ENCODE measurements at places on chromosomes 13 and 19.

GRCh38 chr19:32363175-32363574 lies 17.8 kb downstream of the ZNF507 start:
- peak; percentile 18 for DNase-seq

DNA sequence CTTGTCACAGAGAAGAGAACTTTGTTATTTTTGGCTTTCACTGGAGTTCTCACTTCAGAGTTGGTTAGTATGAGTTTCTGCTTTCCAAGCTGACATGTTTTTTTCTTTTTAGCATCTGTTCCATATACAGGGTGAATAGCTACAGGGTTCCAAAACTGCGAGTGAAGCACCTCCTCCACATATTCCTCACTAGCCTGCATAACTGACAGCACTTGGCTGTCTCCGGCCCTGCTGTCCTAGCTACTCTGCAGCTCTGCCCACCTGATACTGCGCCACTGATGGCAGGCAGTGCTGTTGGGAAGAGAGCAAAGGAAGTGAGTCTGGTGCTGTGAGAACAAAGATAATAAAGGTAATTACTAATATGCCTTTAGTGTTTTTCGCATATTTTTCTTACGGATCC lies 6.8 kb downstream of the ATP8A2 start:
- DNase-seq: peak; percentile 71

DNA sequence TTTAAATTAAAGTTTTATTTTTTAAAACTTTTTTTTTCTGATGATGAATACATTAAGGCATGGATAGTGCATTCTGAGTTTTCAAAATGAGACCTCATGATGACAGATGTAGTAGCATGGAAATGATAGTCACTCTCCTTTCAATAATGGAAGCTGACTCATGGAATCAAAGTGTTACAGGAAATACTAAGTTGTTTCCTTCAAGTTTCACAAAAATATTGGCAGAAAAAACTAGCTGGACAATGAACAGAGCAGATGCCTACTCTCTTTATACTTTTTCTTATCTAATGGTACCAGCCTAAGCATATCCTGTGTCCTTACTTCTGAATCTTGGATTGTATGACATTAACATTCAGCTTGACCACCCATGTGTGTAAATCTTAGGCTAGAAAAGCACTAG lies 1337.3 kb downstream of the PCDH9 start:
- no peak for DNase-seq

GRCh38 chr19:3691726-3692125 lies 8.5 kb downstream of the PIP5K1C start:
- no peak for DNase-seq

DNA sequence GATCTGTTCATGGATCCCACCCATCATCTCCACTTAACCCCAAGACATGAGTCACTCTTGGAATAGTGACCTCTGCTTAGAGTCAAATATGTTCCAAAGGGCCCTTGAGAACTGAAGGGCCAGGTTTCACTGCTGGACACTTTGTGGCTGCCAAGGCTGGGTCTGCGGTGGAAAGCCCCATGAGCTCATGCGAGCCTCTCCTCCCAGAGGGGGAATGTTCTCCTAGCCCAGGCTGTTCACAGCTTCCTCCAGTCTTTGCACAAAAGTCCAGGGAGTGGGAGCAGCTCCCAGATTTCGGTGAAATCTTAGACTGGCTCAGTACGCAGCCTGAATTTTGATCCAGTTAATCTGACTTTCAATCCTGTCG lies 732 bp upstream of the DCLK1 start:
- peak; percentile 23 for DNase-seq

- no peak for DNase-seq
Measured at GRCh38 chr13:110984381-110984780, 69.5 kb upstream of the ANKRD10 start.

GRCh38 chr19:9934132-9934950 lies 2.0 kb downstream of the OLFM2 start:
- peak; percentile 81 for DNase-seq

DNA sequence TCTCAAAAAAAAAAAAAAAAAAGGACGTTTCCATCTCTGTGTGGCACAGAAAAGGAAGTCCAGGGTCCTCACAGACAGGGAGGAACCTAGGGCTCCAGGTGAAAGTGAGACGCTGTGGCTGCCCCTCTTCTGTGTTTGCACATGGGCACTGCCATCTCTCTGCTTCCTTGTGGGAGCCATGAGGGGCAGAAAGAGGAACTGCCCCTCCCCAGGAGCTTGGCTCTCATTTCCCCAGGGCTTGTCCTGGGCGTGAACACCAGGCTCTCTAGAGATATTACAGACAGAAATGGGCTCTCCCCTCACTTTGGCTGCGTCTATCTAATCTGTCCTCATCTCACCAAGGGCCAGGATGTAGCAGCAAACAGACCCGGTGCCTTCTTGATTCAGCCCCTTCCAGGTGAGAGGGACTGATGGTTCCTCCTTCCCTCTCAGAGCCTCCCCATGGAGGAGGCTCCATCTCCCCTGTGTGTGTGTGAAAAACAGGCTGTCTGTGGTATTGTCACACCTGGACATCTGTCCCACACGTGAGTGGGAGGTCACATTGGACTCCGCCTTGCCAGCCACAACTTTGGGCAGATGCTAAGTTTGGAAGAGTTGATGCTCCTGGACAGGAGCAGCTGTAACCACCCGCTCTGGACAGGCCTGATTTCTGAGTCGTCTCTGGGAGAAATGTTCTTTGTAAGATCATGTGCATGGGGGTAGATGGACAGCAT lies 840 bp upstream of the LILRA4 start:
- peak; percentile 56 for DNase-seq

DNA sequence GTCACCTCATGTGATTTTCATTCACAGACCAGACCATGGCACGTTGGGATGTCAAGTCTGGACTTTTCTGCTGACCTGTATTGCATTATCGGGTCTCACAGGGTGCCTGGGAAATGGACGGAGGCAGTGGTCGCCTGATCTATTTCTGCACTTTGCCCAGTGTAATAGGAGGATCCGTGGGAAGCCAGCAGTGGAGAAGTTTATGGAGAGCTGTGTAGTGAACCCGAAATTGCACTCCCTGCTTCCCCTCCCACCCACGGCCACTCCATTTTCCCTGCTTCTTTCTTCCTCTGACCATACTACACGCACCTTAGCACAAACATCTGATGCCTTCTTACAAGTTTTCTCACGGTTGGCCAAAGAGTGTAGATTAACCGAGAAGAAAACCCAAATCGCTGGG lies 16.9 kb downstream of the EFNB2 start:
- DNase-seq: no peak

DNA sequence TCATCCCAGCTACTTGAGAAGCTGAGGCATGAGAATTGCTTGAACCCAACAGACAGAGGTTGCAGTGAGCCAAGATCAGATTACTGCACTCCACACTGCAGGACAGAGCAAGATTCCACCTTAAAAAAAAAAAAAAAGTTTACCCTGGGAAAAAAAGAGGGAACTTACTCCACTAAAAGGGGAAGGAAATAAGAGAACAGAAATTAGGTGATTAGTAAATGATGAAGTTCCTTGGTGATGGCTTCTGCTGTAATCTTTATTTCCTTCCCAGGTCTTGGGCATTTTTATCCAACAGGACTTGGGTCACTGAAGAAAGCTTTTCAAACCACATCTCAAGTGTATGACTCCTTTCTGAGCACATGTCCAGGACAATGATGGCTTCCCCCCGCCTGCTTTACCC lies 9.3 kb downstream of the ZNF780A start:
- no peak for DNase-seq

DNA sequence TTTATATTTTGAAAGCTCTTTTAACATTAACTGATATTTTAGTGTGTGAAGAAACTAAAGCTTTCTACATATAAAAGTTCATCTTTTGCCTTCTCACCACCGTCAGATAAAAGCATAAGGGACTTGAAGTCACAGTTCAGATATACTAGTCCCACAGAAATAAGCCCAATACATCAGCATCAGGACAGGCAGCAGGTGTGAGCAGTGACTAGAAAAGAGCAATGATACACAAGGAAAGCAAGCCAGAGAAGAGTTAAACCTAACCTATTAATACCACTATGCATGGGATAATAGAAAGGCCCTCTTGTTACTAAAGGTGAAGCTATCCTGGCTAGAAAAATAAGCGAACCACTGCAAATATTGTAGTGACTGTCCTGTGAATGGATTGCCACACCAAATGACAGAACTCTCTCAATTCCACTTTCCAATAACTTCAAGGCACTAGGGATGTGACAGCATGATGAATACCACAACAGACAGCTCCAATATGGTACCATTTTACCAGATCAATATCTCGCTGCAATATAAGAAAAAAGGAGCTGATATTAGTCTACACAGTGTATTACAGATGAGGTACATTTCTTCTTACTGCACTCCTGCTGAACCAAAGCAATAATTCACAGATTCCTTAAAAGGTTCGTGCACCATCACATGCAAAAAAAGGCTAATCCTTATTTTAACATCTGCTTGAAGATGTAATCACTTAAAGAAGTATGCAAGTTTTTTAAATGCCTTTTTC lies 114.1 kb downstream of the DACH1 start:
- DNase-seq: no peak

DNA sequence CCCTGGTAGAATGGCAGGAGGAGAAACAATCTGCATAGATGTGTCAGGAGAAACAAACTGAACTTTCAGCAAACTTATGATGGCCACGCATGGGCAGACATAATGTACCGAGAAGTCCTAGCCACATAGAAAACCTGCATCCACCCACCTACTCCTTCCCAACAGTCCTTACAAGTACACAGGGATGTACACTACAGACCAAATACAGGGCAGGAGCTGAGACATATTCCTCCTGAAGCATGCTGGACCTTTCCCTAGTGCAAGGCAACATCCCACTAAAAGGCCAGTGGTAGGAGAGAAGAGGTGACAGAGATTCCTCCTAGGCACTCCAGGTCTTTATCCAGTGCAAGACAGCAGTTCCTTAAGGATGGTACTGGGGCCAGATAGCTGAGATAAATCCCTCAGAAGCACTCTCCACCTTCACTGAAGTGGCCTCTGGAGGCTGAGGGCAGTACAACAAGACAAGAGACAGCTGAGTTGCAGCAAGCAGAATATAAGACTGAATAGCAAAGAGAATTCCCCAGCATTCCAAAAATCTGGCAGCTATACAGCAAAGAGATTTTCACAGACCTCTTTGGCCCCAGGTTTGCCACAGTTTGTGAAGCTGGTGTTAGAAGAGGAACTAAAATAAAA lies 18.3 kb downstream of the VWA8 start:
- DNase-seq: no peak

DNA sequence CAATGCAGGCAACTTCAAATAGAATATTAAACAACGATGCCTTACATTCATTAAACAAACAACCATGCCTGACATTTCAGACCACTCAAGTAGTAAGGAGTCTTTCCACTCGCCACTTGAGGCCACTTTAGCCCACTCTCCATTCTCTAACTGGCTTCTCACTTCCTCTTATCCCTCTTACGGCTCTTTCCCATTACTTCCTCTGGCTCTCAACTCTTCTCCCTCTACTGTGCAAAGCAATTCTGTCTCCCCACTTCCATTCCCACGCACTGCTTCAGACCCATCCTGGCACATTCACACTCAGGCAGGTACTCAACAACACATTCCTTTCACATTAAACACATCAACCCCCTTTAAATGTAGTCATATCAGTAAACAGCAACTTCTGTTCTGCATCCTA lies 229.8 kb upstream of the IPO5 start:
- no peak for DNase-seq

DNA sequence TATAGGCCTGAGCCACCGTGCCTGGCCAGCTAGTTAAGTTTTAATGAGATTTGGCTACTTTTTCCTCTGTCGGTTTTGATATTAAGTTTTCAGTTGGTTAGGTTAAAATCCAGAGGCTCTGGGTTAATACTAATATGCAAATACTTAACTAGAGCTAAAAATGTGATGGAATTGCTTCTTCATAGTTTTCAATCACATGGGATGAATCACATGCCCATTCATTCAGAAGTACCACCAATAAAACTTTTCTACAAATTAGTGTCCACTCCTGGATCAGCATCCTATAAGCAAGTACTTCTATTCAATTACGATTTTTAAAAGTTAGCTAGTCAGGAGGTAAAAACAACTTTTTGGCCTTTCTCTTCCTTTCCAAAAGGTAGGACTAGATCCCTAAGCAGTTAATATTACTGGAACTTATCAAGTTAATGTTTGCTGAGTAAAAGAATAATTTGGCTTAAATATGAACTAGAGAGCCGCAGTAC lies 4.3 kb downstream of the SLC25A30 start:
- DNase-seq: no peak

- DNase-seq: no peak
Measured at GRCh38 chr13:112456138-112457056, 80.2 kb downstream of the SPACA7 start.

DNA sequence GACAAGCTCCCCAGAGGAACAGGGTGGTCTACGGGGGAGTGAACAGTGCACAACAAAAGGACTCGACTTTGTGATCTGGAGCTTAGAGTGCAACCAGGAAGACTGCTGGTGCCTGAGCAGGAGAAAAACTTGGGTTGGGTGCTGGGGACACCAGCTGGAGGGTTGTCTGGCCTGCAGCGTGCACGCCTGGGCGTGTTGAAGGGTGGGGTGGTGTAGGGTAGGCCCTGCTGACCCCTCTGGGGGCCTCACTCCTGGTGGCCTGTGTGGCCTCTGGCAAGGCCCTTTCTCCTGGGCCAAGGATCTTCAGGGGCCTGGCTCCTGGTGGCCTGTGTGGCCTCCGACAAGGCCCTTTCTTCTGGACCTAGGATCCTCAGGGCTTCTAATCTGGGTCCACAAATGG lies 4.7 kb upstream of the RSPH6A start:
- DNase-seq: no peak

DNA sequence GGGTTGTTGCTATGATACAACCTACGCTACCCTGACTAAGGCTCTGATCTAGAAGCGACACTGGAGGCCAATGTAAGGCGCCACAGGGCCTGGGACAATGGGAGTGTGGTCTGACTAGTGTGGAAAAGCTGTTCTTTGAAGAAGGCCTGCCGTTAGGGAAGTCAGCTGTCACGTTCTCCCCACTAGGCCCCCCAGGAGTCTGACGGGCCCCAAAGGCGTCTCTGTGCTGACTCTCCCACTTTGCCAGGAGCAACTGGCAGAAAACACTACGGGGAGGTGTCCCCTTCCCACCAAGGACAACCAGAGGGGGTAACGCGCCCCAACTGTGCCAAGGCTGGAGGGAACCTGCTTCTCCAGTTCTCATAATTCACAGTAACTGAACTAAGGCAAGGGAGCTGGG lies 25.3 kb upstream of the EIF3G start:
- DNase-seq: no peak

- peak; percentile 54 for DNase-seq
Measured at GRCh38 chr19:54035215-54036178, 28.2 kb downstream of the VSTM1 start.

DNA sequence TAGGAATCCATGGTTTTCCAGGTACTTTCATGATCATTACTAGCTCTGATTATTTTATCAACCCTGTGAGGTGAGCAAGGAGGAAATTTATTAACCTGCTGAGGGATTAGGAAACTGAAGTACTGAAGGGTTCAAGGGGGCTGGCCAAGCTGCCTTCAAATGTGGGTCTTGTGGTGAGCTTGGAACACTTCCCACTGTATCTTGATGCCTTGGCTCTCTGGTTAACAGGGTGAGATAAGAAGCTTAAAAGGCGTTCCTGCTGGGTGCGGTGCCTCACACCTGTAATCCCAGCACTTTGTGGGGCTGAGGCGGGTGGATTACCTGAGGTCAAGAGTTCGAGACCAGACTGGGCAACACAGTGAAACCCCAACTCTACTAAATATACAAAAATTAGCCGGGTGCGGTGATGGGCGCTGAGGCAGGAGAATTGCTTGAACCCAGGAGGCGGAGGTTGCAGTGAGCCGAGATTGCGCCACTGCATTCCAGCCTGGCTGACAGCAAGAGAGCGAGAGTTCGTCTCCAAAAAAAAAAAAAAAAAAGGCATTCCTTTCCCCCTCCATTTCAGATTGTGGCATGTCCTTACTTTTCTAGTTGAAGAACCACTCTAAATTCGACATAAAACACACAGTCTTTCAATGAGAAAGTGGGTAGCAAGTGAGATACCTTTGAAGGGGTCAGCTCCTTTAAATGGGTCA lies 70.2 kb downstream of the KLF2 start:
- DNase-seq: no peak
